Tibial nerve (tissue), 4 donors: ENCODE measurements at places on chromosomes 13 and 19. TPM values are rescaled to one million over a fixed set of nuclear protein-coding genes. Genes with fewer than 3 reads are reported as not detected.

DNA sequence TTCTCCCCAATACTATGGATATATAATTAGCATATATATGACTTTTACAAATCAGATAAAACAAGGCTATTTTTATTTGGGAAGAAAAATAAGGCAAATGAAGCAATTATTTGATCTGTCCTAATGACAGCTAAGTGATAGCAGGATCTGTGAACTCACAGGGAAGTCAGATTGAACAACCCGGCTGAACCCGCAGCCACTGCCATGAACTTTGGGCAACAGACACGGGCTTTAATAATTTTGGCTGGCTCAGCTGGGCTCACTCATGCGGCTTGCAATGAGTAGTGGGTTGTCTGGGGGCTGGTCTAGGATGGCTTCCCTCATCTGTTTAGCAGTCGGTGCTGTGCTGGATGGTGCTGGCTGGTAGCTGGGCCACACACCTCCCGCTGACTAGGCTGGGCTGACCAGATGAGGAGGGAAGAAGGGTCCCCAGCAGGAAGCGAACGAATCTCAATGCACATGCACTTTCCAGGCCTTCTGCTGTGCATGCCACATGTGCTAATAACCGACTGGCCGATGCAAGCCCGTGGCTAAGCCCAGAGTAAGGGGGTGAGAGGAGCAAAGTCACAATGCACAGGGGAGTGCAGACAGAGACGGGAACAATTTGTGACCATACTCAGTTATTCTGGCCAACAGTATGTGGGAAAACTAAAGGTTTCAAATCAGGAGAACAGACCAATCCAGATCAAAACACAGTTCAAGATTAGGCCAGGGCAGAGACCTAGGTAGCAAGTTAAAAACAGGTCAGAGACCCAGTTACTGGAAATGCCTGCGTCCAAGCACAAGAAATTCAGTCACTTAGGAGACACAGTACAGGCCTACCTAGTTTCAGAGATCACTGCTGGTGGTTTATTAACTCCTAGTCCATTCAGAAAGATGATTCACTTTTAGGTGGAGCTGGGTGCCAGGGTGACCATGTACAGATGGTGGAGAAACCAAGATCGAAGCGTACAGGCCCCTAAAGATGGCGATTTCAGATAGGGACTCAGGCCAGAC lies 22.3 kb downstream of the CRYL1 start:
- no peak for DNase-seq
- H3K27me3 ChIP-seq, result no peaks in the 10 kb centered on the region
- H3K27ac ChIP-seq, result no peak overlapping the region
- H3K4me1 ChIP-seq, result no peaks in the 10 kb centered on the region

DNA sequence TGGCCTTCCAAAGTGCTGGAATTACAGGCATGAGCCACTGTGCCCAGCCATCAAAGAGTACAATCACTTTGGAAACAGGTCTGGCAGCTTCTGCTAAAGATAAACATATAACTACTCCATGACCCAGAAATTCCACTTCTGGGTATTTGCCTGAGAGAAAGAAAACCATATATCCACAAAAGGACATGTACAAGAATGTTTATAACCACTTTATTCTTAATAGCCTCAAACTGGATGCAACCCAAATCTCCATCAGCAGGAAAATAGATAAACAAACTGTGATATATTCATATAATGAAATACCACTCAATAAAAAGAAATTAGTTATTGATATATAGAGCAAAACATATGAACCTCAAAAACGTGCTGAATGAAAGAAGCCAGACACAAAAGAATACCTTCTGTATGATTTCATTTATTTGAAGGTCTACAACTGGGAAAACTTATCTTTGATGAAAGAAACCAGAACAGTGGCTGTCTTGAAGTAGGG lies 40.5 kb downstream of the TEX26 start:
- no peak overlapping the region for H3K27ac ChIP-seq
- H3K4me3 ChIP-seq, result no peak overlapping the region
- H3K4me1 ChIP-seq, result no peaks in the 10 kb centered on the region
- no peaks in the 10 kb centered on the region for H3K27me3 ChIP-seq

- peaks cover 3% of the 10 kb centered on the region for H3K36me3 ChIP-seq
- no peak for DNase-seq
- H3K4me3 ChIP-seq, result no peak overlapping the region
- no peak overlapping the region for H3K27ac ChIP-seq
- no peaks in the 10 kb centered on the region for H3K27me3 ChIP-seq
These were observed 76.0 kb downstream of the ZDHHC20 start for GRCh38 chr13:21383090-21383489.

DNA sequence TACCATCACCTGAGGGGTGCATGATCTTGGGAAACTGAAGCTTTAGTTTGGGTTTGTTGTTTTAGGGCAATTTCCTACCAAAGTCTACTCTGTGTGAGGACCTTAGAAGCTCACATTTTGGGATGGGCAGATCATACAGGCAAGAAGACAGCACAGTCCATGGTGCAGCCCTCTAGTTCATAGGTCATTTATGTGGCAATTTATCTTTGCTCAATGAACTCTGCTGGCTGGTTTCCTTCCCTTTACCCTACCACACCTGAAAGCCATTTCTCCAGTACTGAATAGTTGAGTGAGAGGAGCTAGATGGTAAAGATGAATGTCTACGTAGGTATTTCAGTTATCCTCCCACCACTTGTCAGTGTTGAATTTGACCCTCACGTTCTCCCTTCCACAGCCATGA lies 87.5 kb upstream of the KLF12 start:
- DNase-seq, result no peak
- H3K27me3 ChIP-seq, result no peaks in the 10 kb centered on the region
- H3K27ac ChIP-seq, result no peak overlapping the region

DNA sequence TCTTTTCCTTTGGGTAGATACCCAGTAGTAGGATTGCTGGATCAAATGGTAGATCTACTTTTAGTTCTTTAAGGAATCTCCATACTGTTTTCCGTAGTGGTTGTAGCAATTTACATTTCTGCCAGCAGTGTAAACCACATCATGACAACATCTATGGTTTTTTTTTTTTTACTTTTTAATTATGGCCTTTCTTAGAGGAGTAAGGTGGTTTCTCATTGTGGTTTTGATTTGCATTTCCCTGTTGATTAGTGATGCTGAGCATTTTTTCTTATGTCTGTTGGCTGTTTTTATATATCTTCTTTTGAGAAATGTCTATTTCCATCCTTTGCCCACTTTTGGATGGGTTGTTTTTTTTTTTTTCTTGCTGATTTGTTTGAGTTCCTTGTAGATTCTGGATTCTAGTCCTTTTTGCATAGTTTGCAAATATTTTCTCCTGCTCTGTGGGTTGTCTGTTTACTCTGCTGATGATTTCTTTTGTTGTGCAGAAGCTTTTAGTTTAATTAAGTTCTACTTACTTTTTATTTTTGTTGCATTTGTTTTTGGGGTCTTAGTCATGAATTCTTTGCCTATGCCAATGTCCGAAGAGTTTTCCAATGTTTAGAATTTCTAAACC lies 38.8 kb downstream of the TDRD3 start:
- H3K36me3 ChIP-seq, result no peaks in the 10 kb centered on the region
- no peak overlapping the region for H3K4me3 ChIP-seq
- H3K27ac ChIP-seq, result no peak overlapping the region
- no peak for DNase-seq
- no peaks in the 10 kb centered on the region for H3K4me1 ChIP-seq

- H3K4me3 ChIP-seq, result no peak overlapping the region
- H3K27ac ChIP-seq, result no peak overlapping the region
- no peaks in the 10 kb centered on the region for H3K36me3 ChIP-seq
- H3K27me3 ChIP-seq, result no peaks in the 10 kb centered on the region
These were observed 148.5 kb upstream of the TSHZ3 start for GRCh38 chr19:31497709-31498108.

Gene NOTCH3
- 64.3 TPM for total RNA-seq
